ENCODE measurements at places on chromosomes 12 and 14. TPM values are rescaled to one million over a fixed set of nuclear protein-coding genes. Genes with fewer than 3 reads are reported as not detected.

ZDHHC22 gene
- not detected for total RNA-seq

GRCh38 chr14:77654001-77654441, 37.6 kb upstream of the SPTLC2 start:
- no peaks in the 10 kb centered on the region for H3K27me3 ChIP-seq
- H3K27ac ChIP-seq, result no peak overlapping the region
- no peak overlapping the region for H3K4me3 ChIP-seq
- no peaks in the 10 kb centered on the region for H3K4me1 ChIP-seq
- no peak for DNase-seq

NOP9 gene
- 19.0 TPM for total RNA-seq

DNA sequence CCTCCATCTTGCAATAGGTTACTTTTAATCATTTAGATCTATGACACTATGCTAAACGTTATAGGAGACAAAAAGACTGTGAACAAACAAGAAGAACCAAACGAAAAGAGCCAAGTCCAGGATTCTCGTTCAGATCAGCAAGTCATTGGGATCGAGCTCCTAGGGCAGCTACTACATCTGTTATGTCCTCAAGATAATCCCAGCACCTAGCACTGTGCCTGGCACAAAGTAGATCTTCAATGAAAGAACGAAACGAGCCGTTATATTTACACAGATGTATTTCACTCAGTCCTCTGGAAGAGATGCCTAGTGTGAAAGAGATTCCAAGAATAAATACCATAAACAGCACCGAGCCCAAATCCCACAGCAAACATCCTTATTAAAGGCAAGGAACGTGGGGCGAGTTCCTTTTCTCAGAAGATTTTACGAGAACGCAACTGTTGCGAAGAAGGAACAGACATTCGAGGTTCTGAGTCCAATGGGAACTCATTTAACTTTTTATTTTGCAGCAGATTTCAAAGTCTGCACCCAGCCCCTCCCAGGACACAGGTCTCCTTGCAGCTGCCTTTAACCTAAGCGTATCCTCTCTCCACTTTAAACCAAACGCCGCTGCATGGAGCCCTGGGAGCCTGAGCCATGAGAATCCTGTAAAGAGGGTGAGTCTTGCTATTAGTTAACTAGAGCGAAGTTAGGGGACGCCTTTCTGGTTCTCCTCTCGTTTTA, 544 bp upstream of the TDP1 start:
- H3K27ac ChIP-seq, result peak overlapping the region; percentile 95
- DNase-seq, result no peak
- H3K4me1 ChIP-seq, result peaks cover 10% of the 10 kb centered on the region
- H3K27me3 ChIP-seq, result no peaks in the 10 kb centered on the region
- H3K4me3 ChIP-seq, result peak overlapping the region; percentile 96

GRCh38 chr14:104420990-104421389, 158.6 kb upstream of the C14orf180 start:
- H3K27ac ChIP-seq, result no peak overlapping the region
- H3K4me1 ChIP-seq, result no peaks in the 10 kb centered on the region

DNA sequence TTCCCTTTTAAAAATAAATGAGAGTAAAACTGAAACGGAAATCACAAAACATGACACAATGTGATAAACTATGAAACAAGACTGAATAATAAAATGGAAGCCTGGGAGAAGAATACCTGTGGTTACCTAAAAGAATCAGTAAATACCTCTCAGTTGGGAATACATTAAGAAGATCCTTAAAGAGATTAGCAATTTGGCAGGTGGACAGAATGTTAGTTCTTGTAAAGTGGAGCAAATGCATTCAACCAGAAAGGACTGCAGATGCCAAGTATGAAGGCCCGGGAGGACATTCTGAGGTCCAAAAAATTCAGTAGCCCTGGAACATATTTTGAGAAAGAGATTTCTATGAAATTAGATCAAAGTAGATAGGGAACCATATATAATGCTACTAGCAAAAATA, 861.3 kb upstream of the SEL1L start:
- H3K27ac ChIP-seq, result no peak overlapping the region
- H3K4me1 ChIP-seq, result no peaks in the 10 kb centered on the region
- no peak overlapping the region for H3K4me3 ChIP-seq
- no peak for DNase-seq

RDH5 gene
- total RNA-seq, result 90.9 TPM

DNA sequence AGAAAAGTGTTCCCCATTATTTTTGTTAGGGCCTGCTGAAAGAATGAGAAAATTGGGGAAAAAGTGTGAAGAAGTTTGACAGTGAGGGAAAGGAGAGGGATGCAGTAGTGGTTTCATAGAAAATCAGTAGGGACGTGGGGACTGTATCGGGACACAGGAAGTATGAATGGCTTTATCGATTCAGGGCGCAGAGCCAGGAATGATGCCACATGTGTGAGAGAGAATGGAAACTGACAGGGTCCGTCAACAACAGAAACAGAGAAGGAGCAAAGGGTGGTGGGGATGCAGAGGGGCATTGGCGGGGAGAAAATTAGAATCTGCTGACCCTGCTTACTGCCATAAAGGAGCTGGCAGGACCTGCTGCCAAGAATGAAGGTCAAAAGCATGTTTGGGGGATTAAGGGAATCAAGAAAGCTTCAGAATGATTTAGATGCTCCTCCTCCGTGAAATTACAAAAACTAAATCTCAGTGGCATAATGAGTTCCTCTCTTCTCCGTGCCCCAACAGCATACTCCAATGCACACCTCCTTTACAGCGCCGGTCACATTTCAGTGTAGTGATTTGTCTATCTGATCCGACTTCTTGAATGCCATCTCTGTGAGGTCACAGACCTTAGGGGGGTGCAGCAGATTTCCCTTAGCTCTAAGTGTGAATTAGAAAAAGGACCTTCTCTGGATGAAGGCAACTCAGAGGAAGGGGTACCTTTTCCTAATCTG, 92.6 kb downstream of the EMP1 start:
- H3K36me3 ChIP-seq, result no peaks in the 10 kb centered on the region
- H3K4me1 ChIP-seq, result no peaks in the 10 kb centered on the region
- no peak overlapping the region for H3K27ac ChIP-seq
- H3K4me3 ChIP-seq, result no peak overlapping the region
- H3K27me3 ChIP-seq, result no peaks in the 10 kb centered on the region

SLC8A3 gene
- 1.8 TPM for total RNA-seq

MTERF2 gene
- 13.6 TPM for total RNA-seq

GRCh38 chr12:14264316-14264715, 101.2 kb upstream of the ATF7IP start:
- no peaks in the 10 kb centered on the region for H3K36me3 ChIP-seq
- H3K27me3 ChIP-seq, result no peaks in the 10 kb centered on the region
- no peak overlapping the region for H3K4me3 ChIP-seq
- peaks cover 9% of the 10 kb centered on the region for H3K4me1 ChIP-seq

GRCh38 chr12:63220921-63221320, 69.9 kb upstream of the AVPR1A start:
- H3K4me1 ChIP-seq, result no peaks in the 10 kb centered on the region
- no peak overlapping the region for H3K27ac ChIP-seq
- H3K4me3 ChIP-seq, result no peak overlapping the region
- no peak for DNase-seq
- no peaks in the 10 kb centered on the region for H3K36me3 ChIP-seq

Measured in breast epithelium (tissue), 4 donors.